Tibial artery (tissue), 4 donors: ENCODE measurements at places on chromosomes 6 and 20.

- DNase-seq = no peak
Observed at GRCh38 chr6:25154034-25154596, 125.1 kb upstream of the CARMIL1 start.

DNA sequence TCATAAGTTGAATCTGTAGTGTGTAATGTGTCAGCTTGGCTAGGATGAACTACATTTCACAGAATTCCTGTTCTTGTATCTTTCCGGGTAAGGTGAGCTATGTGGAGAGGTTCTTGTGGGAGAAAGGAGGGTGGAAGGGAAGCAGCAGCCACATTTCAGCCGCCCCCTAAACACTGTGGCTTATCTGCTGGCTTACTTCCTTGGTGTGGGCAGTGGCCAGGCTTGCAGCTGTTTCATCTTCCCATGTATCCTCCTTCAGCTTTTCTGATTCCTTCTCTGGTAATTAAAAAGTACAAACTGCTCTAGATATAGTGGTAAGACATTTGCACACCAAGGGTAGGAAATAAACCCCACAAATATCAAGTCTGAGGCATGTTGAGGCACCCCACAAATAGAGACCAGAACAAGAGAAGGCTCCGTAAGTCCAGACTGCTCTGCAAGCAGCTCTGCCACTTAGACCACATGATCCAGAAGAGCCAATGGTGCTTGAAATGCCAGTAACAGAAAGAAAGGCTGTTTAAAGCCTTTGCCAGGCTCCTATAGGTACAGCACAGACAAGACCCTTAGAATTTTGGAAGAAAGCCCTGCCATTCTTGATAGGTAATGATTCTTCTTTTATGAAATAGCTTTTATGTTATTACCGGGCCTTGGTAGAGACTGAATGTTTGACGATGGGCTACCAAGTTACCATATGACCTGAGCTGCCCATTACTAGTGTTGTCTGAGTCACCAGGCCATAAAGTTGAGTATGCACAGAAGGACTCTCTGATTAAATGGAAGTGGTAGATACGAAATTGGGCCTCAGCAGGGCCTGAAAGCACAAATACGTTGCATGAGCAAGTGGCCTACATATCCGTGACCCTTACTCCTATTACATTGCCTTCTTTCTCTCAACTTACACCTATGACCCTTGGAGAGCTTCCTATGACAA lies 215.0 kb upstream of the SGK1 start:
- no peak for DNase-seq

DNA sequence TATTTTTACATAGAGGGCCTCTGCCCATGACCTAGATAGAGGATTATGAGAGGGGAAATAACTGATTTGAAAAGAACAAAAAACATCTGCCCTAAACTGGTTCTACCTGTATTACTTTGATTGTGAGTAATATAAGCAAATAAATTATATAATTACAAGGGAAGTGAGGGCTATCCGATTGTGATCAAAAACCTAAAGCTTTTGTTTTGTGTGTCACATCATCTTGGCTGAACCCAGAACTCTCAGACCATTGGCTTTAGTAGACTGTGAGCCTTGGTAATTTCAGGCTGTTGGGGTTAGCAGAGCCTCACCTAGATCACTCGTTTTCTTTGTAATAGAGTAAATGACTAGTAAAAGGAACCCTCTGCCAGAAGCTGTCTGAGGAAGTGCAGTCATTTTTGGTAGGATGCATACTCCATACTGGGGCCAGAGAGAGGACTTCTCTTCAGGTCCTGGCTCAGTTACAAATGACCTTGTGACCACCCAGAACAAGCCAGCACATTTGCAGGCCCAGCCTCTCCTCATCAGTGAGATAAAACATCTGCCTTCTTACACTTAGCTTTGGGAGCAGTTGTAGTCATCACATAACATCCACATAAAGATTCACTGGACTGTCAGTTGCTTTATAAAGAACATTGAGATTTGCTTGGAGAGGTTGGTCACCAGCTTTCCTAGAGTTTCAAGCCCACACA lies 13.5 kb downstream of the STK35 start:
- DNase-seq = peak; percentile 31

DNA sequence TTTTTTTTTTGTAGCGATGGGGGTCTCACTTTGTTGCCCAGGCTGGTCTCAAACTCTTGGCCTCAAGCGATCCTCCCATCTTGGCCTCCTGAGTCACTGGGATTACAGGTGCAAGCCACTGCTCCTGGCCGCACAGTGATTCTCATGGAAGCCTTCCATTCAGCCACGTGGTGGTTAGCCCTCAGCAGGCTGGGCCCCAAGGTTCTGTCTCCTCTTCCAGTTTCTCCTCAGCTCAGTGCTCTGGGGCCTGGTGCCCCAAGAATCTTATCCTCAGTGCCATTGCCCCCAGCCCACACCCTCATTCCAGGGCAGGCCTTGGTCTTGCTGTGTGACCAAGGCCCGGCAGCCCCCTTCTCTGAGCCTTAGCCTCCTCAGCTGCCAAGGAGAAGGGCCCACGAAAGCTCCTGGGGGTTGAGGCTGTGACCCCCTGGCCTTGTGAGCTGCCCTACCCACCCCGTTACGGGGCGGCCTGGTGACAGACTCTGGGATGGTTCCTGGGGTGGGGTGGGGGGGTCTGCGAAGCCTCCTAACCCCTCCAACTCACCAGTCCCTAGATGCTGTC lies 16.4 kb downstream of the SRC start:
- DNase-seq = no peak

DNA sequence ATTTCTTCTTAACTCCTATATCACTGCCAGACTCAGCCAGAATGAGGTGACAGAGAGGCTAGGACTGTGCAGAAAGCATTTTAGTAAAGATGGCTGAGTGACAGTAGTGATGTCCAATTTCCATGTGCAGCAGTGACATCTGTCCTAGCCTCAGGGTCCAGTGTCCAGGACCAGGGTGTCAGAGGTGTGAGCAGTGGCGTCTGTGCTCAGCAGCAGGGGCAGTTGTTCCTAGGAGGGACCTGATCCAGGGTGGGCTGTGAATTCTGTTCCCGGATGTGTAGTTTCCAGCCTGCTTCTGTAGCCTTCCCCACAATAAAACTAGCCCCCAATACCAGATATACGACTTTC lies 6.0 kb downstream of the HLA-B start:
- DNase-seq = no peak

DNA sequence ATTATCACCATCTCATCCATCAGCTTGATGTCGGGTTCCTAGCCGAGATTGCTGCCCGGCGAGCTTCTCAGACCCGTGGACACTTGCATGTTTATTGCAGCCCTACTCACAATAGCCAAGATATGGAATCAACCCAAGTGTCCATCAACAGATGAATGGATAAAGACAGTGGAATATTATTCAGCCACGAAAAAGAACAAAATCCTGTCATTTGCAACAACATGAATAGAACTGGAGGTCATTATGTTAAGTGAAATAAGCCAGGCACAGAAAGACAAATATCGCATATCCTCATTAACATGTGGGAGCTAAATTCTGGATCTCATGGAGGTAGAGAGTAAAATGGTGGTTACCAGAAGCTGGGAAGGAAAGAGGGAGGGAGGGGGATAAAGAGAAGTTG lies 49.1 kb upstream of the SLC2A12 start:
- no peak for DNase-seq

- peak; percentile 78 for DNase-seq
Observed at GRCh38 chr6:1527073-1527457, 82.7 kb upstream of the FOXC1 start.

DNA sequence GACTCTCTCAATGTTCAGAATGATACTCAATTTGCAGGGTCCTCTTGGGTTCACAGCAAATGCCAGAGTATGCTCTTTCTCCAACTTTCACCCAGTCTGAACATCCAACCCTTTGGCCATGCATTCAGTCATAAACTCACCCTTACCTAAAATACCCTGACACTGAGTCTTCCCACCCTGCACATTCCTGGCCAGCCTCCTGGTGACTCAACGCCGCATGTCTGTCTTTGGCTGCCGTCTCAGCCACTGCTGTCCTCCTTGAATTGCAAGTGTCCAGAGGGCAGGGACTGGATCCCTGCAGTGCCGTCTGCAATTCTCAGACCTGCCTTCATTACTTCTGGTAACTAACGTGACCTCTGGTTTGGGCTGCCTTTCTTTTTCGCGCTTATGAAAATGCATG lies 593.4 kb downstream of the QKI start:
- no peak for DNase-seq
